ENCODE measurements at places on chromosomes 16 and 17.

GRCh38 chr17:29368926-29369325, 21.2 kb upstream of the TAOK1 start:
- DNase-seq = no peak

DNA sequence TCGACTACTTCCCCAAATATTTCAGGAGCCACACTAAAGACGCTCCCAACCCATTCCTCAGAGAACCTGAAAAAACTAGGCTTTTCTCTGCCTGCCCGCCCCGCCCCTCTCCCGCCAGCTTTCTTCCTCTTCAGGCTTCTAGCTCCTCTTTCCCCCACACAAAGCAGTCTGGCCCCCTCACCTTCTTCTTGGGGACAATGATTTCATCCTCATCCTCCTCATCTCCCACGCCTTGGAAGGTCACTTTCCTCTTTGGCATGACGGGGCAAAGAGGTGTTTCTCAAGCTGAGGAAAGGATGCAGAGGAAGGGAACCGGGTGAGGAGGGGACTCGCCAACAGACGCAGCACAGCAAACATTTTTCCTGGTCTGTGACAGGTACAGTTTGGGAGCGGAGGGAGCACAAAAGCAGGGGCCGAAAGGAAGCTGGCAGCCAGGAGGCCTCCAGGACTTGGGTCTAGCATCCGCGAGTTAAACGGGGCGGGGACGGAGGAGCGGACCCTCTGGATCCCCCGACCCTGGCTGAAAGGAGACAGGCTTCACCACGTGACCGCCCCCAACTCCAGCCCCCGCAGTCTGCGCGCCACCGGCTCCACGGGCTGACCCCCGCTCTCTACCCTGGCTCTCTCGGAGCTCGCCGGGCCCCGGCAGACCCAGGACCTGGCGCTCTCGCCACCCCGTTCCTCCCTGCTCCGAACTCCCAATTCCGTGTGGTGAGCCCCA, 525 bp downstream of the CD2BP2 start:
- DNase-seq = no peak

DNA sequence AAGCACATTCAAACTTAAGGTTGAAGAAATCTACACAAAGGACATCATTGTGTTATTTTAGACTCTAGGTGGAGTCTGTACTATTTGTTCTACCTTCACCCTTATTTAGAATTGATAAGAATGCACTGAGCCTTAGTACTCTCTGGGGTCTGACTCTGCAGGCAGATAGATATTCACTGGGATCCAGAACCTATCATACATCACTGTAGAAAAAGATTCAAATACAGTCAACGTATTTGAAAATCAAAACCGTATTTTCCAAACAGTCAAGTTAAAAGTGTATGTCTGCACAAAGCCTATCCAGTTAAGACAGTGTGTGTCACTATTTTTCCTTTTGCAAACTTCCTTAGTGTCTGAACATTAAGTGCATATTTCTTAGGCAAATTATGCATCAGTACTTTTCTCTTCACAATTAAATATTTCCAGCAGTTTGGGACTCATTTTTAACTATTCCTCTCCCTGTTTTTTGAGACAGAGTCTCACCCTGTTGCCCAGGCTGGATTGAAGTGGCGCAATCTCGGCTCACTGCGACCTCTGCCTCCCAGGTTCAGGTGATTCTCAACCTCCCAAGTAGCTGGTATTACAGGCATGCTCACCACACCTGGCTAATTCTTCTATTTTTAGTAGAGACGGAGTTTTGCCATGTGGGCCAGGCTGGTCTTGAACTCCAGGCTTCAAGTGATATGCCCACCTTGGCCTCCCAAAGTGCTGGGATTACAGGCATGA, 22.3 kb downstream of the MOSMO start:
- no peak for DNase-seq

GRCh38 chr16:14101415-14101814, 30.3 kb downstream of the MRTFB start:
- no peak for DNase-seq

DNA sequence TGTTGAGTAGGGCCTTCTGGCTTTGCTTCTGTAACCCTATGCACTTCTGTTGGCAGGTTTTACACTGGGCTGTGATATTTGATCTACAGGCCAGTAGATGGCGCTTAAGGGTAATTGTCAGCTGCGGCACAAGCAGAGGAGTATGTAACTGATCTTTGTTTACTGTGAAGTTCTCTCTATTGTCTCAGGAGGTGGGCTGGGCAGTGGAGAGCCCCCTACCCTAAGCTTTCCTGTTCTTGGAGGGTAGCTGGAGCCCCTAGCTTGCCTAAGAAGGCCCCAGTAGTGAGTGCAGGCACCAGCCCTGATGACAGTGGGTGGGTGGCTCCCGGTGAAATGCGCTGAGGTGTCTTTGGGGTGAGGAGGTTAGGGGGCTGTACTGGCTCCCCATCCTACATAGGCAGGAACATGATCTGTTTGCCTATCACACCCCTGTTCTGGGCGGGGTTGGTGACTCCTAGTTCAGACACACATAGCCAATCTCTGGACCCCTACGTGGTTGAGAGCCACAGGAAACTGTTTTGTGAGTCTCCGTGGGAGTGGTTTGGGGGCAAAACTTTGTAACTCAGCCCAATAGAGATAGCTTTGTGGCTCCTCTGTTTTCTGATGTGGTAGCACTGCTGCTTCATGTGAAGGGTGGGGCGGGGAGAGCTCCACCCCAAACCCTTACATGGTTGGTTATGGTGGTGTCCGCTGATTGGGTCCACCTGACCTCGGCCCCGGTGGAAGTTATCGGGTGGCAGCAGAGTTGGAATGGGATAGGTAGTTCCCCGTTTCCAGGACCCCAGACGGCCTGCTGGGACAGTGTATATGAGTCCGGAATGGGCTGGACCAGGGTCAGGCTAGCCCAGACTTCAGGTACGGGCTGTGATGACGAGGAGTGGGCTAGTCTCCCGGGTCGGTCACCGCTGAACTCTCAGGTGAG, 60.4 kb downstream of the SLFN11 start:
- peak; percentile 69 for DNase-seq

DNA sequence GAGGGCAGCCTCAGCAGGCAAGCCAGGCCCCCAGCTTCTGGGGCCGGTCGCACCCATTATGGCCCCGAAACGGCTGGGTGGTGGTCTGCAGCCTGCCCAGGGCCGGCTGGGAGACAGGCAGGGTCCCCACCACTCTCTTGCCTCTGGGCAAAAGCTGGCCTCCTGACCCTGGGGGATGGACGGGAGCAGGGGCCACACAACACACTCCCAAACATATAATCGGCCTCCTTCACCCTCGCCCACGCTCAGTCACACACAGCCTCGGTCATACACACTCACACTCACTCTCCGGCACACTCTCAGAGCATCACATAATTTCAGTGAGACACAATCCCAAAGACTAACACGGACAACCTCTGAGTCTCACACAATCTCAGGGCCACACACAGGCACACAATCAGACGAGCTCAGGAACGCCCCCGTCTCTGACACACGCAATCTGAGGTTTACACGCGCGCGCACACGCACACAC, 589 bp downstream of the PEMT start:
- DNase-seq = no peak

DNA sequence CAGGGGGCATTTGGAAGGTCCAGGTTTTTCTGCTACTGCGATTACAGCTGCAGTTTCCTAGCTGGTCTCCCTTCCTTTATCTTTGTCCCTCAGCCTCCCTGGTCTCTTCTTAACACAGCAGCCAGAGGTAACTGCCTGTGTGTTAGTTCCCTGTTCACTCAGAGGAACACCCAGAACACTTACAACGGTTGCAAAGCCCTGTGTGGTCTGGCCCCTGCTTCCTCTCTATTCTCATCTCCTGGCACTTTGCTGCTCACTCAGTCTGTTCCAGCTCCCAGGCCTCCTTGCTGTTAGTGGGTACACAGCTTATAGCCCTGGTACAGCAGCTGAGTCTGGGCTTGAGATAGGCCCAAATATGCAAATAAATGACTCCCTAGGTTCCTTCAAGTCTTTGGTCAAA, 16.4 kb downstream of the NTN1 start:
- no peak for DNase-seq

DNA sequence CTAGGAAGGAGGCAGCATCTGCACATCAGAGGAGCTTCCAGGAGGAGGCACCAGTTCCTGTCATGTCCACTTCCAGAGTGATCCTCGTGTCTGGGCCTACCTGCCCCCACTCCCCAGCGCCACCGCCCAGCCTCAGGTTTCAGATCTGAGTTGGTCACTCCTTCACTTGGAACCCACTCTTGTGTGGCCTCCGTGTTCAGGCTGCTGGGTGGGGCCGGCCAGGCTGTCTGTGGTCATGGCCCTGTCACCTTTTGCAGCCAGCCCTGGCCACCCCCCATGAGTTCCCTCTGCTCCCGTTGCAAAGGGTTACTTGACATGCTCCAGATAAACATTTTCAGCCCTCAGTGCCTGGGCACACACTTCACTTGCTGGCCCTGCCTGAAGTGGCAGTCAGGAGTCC, 26.6 kb upstream of the SPPL2C start:
- no peak for DNase-seq

- DNase-seq = no peak
These were observed 19.2 kb downstream of the RAI1 start for GRCh38 chr17:17700251-17700969.

GRCh38 chr17:60766778-60767190, 89.1 kb downstream of the BCAS3 start:
- no peak for DNase-seq

- DNase-seq = peak; percentile 17
These were observed 74.8 kb upstream of the GRIN2A start for GRCh38 chr16:10256784-10257641.

DNA sequence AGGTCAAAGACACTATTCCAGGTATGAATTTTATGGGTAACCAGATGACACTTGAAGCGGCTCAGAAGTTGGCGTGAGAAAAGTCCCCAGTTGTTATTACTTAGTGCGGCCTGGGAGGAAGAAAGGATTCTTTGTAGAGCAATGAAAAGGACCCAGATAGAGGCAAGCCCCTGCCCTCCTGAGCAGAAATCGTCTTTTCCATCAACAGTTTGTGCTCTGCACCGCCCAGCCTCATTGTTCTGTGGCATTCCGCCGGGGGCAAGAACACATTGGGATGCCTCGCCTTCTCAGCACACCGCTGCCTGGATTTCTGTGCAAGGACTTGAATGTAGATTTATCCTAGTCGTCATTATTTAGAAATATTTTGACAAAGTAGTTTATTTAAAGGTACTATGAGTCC, 32.7 kb upstream of the CRHR1 start:
- DNase-seq = no peak

DNA sequence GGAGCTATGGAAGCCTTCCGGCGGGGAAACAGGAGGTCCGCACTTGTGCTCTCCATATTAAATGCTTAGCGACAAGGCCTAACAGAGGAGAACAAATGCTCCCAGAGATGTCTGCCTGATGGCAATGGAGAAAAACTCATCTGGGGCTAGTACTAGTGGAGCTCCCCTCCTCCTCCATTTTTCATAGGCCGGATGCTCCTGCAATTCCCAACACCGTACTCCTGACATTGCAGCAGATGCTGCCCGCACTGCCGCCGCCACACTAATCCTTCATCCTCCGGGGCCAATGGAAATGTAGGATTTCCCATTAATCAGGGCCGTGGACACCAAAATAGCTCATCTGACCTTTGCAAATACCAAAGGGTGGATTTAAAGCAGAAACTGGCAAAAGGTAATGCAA, 27.5 kb downstream of the TOM1L2 start:
- DNase-seq = no peak

DNA sequence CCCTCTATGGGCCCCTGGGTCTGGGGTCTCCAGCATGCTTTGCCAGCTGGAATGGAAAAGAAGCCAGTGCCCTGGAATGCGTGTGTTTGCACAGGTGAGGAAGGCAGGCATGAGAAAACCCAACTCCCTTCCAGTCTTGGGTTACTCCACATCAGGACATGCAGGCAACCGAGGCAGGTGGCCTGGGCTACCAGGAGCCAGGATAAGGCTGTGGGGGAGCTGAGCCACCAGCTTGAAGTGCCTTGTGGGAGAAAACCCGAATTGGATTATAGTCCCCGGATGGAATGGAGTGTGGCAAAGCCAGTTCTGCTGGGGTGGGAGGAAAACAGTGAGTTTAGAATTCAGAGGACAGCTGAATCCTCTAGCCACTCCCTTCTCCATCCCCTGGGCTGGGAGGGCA, 7.2 kb downstream of the SRCIN1 start:
- DNase-seq = no peak

DNA sequence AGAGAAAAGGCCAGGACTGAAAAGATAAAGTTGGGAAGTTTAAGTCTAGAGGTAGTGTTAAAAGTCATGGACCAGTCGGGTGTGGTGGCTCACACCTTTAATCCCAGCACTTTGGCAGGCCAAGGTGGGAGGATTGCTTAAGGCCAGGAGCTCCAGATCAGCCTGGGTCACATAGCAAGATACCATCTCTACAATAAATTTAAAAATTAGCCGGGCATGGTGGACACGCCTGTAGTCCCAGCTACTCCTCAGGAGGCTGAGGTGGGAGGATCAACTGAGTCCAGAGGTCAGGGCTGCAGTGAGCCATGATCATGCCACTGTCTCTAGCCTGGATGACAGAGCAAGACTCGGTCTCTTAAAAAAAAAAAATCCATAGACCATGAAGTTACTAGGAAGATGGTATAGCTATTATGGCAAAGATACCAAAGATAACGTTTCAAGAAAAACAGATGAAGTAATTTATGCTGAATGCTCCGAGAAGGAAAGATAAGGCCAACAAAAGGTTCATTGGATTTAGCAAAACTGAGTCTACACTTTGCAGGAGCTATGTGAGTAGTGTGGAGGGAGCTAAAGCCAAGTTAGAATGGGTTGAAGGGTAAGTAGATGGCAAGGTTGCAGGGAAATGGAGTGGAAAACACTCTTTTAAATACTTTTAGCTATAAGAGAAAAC, 11.7 kb downstream of the TRIM37 start:
- no peak for DNase-seq

DNA sequence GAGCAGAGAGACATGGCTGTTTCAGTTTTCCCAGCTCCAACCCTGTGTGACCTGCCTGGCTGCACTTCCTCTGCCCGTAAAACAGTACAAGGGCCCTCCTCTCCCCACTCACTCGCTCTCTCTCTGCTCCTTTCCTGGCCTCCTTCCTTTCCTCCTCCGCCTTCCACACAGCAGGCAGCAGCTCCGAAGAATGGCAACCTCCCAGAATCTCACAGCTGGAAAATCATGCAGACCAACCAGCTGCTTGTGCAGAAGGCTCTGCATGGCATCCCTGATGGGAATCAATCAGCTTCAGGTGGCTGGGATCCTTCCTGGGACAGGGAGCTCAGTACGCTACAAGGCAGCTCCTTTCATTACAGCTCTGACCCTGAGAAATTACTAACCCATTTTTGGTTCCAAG, 27.4 kb downstream of the TMEM132E start:
- no peak for DNase-seq

- DNase-seq = no peak
These were observed 64.5 kb upstream of the SEC14L1 start for GRCh38 chr17:77076124-77076830.

DNA sequence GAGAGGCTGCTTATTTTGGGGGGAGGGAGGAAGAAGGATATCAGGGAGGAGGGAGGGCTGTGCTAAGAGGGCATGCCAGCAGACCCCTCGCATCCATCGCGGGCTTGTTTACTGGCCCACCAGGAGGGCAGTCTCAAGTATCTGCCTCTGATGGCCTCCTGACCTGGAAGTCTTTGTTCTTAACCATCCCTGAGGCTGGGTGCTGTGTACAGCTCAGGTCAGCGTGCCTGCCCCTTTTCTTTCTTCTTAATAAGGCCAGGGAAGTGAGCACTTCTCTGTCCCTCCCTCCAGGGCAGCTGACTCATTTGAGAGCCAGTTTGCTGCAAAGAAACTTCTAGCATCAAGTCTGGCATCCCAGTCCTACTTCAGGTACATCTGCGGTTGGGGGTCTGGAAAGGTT, 157.0 kb downstream of the CCDC182 start:
- DNase-seq = no peak

Measured in activated T-cell treated with anti-CD3 and anti-CD28 coated beads for 4 hours (primary cell).